CD4-positive, alpha-beta T cell treated with Interleukin-12 subunit alpha and Interleukin-12 subunit beta, for 1 hour (primary cell): ENCODE measurements at places on chromosomes 1 and 21.

DNA sequence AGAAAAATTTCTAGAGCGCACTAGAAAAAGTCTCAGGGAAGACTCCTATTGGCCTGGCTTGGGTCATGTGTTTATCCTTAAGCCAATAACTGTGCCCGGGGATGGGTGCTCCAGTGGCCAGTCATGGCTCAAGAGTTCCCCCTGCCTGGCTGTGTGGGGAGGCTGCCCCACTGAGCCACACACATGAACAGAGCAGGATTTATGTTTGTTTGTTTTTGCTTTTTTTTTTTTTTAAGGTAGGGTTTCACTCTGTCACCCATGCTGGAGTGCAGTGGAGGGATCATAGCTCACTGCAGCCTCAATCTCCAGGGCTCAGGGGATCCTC, 21.8 kb downstream of the EDN2 start:
- no peak for DNase-seq

DNA sequence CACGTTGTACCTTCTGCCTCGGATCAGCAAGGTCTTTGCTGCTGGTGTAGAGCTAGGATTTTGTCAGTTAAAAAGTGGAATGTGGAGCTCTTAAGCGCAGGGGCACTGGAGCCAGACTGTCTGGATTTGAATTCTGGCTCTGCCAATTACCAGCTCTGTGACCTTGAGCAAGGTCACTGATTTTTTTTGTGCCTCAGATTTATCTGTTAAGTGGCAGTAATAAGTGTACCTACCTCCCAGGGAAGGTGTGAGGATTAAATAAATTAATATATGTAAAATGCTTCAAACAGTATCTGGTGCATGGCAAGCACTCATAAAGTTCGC, 40.3 kb downstream of the UBE2U start:
- no peak for DNase-seq

- DNase-seq = no peak
Measured at GRCh38 chr1:44225761-44226160, 12.5 kb downstream of the DMAP1 start.

- no peak for DNase-seq
Measured at GRCh38 chr1:31752952-31753475, 11.1 kb downstream of the ADGRB2 start.

DNA sequence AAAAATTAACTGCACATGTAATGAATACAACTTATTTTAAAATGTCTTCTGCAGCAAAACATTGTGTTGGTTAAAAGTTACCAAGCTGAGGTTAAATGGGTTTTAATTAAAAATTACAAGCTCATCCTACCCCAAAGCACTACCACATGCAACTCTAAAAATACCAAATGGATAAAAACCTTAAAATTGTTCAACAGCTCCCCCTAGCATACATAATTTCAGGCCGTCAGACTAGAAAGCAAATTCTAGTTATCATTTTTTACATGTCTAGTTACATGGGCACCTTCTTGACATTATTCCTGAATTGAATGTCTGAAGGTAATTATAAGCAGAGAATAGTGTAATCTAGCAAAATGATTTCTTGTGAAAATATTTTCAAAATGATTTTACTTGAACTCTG, 176.5 kb downstream of the C1orf21 start:
- no peak for DNase-seq

GRCh38 chr1:160363010-160363409, 3.9 kb upstream of the NHLH1 start:
- DNase-seq = no peak

DNA sequence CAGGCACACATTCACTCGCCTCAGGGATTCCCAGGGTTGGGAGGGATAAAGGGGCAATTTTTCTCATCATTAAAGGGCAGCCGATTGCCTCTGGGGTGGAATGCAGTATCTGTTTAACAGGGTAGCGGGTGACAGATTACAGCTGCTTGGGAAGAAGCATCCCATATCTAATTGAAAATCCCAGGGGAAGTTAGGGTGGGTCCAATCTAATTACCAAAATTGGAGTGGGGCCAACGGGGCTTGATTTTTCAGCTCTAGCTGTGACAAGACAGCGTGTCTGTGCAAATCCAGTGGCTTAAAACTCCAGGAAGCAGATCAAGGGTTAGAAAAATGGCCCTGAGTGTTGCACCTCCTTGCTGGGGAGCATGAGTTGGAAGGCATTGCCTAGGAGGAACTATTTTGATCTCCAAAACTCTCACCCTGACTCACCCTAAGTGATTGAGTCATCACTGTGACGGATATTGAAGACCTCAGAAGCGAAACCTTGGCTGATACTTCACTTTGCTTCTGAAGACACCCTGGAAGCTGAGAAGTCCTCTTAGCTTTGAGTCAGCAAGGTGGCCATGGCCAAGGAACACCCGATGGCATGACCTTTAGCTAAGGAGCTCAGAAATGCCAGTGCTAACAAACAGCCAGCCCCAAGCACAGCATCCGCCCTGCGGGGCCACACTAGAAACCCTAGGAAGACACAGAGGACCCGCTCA, 46.0 kb downstream of the GRHL3 start:
- no peak for DNase-seq

DNA sequence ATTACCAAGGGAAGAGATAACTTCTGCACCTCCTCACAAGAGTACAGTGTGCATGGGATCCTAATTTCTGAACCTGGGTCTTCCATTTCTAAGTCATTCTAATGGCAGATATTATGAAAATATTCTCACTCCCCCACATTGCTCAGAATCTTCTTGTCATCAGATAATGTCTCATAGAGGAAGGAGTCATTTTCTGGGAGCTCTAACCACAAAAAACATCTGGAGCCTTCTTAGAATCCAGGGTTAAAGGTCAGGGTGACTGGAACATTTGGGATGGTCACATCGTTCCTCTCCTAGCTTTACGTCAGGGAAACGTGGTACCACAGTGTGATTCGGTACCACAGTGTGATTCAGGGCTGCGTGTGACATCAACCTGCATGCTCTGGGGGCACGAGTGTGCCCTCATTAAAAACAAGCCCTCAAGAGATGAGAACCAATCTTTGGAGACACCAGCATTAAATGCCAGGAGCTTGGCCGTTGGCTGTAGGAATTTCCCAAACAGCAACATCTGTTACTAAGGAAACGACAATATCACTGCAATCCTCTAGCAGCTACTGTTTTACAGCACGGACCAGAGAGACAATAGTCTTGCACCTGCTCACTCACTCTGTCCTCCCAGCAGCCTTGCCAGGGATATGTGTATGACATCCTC, 179.1 kb downstream of the PSMG1 start:
- no peak for DNase-seq

- no peak for DNase-seq
Measured at GRCh38 chr1:227318853-227319607, 738 bp upstream of the CDC42BPA start.

DNA sequence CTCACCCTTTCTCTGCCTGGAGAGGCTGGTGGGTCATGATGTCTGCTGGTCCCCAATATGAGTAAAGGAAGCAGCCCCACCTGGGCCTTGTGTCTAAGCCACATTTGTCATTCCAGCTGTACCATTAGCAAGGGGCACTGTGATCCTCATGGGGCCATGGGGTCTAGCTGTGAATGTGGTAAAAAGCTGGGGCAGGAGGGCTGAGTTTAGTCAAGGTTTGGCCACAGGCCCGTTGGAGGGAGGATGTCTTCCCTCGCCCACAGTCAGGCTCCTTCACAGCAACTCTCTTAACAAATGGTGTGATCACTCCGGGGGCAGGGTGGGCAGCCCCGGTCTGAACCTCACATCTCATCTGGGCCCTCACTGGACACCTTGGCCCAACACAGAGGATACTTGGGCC, 115.4 kb downstream of the DMRTB1 start:
- DNase-seq = no peak

GRCh38 chr1:241614144-241614543, 26.0 kb downstream of the CHML start:
- no peak for DNase-seq

DNA sequence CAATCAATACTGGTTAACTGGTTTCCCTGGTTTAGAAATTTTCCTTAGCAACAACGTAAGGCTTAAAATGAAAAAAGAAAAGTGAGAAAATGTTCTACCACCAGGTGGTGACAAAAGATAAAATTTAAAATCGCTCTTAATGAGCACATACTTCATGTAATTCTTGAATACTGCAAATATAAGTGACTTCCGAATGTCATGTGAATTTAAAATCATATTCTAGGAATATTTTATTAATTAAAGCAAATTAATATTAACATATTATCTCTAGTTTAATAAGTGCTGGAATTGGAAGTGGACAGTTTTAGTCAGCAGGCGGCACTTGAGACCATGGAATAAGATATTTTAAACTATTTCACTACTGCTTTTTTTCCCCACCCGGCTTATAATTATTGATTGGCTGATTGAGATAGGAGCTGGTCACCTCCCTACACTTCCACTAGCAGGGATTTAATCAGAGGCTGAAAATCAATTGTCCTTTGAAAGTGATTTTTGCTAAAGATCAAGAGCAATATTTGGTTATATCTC, 5.0 kb upstream of the ADAMTS1 start:
- DNase-seq = peak; percentile 17

DNA sequence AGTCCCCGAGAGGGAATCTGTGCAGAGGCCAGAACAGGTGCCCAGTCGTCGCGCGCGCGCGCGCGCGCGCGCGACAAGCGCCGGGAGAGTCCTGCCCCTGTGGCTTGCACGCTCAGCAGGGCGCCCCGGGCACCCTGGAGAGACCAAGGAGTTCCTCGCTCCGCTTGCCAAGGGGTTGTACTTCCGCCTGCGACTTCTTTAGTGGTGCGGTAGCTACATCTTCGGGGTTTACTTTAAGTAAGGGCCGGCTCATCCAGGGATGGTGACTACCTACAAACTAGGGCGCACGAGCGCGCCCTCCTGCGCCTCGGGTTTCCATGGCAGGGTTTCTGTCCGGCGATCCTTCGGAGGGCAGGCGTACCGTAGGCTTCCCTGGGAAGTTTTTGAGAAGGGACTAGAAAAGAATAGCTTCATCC, 1.4 kb downstream of the LHX4 start:
- no peak for DNase-seq
